ENCODE measurements at places on chromosomes 12 and 14.

GRCh38 chr12:10283027-10283426 is 24.6 kb upstream of the KLRD1 start:
- DNase-seq = no peak

DNA sequence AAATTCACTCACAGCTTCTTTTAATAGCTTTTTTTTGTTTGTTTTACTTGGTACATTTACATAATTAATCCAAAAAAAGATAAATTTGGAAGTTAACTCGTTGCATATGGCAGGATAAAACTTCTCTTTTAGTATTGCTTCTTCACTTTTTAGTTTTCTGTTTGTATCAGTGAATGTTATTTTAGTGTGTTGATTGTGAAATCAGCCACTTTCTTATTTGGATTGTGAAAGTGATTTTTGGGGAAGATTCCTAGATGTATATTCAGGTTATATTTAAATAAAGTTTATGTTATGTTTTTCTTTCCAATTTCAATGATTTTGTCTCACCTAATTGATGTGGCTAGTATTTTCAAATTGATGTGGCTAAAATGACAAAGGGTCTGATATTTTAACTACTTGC is 693.9 kb upstream of the MGAT4C start:
- no peak for DNase-seq

DNA sequence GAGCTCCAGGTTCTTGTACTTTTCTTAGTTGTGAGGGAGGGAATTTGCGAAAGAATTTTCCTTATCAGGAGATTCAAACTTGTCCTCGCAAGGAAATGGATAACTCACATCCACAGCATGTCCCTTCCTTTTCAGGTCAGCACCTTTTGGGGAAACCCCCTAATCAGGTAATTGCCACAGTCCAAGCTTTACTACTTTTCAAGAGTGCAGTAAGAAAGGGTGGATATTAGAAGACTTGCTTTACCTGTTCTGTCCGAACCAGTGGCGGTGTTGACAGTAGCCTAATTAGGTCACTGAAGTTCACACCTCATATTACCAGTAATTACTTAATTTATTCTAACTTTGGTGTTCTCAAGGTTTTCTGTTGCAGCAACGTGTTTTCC is 6.7 kb upstream of the C12orf50 start:
- no peak for DNase-seq

GRCh38 chr14:70398280-70398679 is 18.6 kb downstream of the SYNJ2BP start:
- no peak for DNase-seq

- no peak for DNase-seq
Observed at GRCh38 chr14:33475623-33476022, 475.3 kb downstream of the EGLN3 start.

DNA sequence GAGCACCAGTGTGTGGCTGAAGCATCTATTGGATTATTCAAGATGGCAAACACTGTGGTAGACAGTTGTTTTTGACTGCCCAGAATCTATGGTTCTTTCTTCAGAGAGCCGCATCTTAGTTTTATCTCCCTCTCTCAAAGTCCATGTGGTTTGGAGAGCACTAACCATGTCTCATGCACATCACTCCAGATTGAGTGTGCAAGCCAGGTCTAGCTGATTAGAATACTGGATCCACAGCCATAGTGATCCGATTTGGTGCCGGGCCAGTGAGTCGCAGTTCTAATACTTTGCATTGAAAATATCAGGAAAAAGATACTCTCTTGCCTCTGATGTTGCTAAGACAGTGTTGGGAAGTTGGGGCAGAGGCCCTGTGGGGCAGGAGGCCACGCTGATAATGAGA is 4.6 kb upstream of the SBNO1 start:
- no peak for DNase-seq

GRCh38 chr14:20809917-20810316 is 7.3 kb upstream of the RNASE1 start:
- DNase-seq = no peak

DNA sequence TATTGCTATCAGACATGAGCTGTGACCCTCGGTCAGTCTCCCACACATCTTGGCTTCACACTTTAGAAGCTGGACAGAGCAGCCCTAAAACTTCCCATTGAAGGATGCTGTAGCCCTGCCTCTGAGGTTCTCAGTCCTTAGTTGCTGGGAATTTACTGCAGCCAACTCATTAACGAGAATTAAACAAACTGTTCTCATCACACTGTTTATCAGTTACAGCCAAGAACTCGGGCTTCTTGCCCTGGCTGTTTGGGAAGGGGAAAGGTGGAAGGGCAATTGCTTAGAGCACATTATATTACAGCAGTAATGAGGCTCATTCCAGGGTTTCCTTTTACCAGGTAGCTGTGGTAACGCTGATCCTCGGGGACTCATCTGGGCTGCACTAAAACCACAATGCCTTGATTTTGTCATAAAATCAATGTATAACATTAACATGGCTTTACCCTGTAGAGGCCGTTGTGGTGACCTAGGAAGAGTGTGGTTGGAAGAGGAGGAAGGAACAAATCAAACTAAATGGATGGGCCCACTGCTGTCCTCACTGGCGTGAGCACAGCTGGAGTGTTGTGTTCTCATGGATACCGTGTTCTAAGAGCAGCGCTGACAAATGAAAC is 87.1 kb downstream of the GPR135 start:
- DNase-seq = no peak

DNA sequence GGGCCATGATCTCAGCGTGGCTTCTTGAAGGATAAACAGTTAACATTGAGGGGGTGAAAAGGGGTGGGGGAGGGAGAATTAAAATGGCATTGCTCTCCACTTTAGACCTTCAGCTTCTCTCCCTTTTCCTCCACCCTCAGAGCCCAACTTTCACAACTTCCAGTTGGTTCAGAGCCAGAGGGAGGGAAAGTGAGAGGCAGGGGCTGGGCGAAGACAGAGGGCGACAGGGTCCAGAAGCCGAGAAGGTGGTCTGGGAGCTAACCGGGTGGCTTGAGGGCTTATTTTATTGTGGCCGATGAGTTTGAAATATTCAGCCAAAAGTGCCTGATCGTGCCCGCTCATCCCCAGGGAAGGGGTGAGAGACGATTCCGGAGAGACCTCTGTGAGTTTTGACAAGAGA is 4.1 kb downstream of the BMP4 start:
- no peak for DNase-seq
